ENCODE measurements at places on chromosomes 1 and 21.

- DNase-seq, result no peak
Observed at GRCh38 chr1:229869240-229869639, 197.8 kb upstream of the GALNT2 start.

DNA sequence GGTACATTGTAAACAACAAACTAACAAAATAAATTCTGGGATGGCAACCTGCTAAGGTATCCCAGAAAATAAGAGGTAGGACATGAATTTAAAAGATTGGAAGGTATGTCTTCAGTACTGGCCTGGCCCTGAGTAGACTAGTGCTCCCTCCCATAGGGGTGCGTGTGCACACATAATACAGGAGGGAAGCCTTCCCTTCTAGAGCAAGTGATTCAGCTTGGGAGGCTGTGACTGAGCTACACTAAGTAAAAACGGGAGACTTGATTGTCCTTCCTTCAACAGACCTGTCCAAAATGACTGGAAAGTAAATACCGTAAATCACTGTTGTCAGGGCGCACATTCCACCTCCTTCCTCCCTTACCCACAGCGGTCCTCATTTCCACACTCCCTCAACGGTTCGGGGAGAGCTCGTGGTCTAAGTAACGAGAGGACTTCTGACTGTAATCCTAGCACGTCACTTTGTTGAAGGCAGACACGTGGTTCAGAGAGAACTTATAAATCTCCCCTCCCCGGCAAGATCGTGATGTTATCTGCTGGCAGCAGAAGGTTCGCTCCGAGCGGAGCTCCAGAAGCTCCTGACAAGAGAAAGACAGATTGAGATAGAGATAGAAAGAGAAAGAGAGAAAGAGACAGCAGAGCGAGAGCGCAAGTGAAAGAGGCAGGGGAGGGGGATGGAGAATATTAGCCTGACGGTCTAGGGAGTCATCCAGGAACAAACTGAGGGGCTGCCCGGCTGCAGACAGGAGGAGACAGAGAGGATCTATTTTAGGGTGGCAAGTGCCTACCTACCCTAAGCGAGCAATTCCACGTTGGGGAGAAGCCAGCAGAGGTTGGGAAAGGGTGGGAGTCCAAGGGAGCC lies at the start of gene TGFB2:
Gene TGFB2, plus strand, starts transcription at position 523 of the 859 bp plus-strand sequence. CDS start 1,366 bp downstream, outside the sequence.
- peak; percentile 26 for DNase-seq

- DNase-seq, result no peak
Observed at GRCh38 chr21:28212061-28212460, 780.6 kb downstream of the LTN1 start.

- DNase-seq, result no peak
Observed at GRCh38 chr1:242546849-242547729, 22.6 kb upstream of the PLD5 start.

GRCh38 chr1:212364985-212365384 lies 49.7 kb downstream of the PACC1 start:
- DNase-seq, result no peak

DNA sequence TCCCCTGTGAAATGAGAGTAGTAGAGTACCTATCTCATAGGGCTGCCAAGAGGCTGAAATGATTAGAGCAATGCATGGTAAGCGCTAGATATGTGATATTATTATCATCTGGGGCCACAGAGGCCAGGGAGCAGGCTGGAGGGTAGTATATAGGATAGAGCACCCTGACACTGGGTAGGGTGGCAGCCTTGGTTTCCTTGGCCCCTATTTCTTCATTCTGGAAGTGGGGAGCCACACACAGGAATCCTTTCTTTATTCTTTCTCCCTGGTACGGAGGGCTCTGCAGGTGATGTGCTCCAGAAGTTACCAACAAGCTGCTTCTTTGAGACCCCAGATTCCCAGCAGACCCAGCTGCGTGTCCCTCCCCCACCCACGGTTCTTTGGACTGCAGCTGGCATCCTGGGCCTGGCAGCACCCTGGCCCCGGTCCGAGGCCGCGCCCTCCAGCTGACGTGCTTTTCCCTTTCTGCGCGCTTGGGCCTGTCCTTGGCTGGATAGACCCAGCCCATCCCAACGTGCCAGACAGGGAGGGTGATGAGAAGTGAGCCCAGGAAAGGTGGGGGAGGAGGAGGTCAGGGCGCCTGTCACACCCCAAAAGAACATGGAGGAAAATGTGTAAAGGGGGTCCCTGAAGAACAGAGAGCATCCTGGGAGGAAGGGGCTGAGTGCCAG lies 18.2 kb downstream of the INAVA start:
- DNase-seq, result no peak

GRCh38 chr21:41895643-41896493 lies 16.7 kb upstream of the PRDM15 start:
- DNase-seq, result peak; percentile 60

GRCh38 chr1:239795304-239795703 lies 296.4 kb upstream of the FMN2 start:
- no peak for DNase-seq

DNA sequence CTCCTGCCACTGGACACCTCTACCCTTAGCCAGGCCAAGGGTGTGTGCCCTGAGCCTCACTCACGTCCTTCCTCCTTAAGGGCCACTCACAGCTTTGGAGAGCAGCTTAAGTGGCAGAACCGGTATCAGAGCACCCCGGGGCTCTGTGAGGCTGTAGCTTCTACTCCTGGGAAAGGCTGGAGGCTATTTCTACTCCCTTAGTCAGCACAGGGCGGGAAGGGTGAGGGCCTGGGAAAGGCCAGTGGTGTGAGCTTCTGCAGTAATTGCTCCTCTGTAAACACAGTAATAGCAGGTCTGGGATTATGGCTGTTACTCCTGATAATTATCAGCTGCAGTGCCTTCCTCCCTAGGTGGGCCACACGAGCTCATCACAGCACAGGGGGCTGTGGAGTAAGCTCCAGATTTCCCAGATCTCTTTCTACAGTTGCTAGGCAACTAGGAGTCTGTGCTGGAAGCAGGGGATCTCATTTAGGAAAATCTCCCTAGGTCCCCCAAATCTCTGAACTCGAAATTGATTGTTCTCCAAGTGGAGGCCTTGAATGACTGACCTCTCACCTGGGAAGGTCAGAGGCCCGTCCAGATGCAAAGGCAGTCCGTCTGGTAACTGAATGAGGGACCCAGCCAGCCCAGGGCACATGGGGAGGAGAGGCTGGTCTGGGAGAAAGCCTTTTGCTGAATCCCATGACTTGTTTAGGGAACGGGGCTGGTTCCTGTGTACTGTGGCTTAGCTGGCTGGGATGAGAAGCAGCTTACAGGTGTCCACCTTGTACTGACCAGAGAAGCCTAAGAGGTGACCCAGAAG lies 29.3 kb downstream of the IER5 start:
- no peak for DNase-seq

- DNase-seq, result no peak
Observed at GRCh38 chr1:172277275-172277674, 143.2 kb upstream of the C1orf105 start.

- DNase-seq, result no peak
Observed at GRCh38 chr1:93839307-93839706, 39.7 kb downstream of the DNTTIP2 start.

DNA sequence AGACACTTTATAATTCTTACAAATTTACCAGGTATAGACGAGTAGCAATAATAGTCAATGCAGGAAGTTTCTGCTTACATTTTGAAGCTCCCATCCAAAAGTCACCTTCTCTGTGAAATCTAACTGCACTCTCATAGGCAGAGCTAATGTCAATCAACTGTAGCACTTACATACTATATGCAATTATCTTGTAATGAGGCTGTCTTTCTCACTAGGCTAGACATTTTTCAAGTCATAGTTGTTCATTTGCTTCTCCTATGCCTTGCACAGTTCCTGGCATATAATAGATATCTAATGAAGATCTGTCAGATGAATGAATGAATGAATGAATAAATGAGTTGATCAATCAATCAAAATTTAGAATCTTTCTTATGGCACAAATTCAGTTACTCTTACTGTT lies 273.0 kb upstream of the DAB1 start:
- no peak for DNase-seq

- no peak for DNase-seq
Observed at GRCh38 chr1:73065339-73066041, 783.2 kb upstream of the NEGR1 start.

DNA sequence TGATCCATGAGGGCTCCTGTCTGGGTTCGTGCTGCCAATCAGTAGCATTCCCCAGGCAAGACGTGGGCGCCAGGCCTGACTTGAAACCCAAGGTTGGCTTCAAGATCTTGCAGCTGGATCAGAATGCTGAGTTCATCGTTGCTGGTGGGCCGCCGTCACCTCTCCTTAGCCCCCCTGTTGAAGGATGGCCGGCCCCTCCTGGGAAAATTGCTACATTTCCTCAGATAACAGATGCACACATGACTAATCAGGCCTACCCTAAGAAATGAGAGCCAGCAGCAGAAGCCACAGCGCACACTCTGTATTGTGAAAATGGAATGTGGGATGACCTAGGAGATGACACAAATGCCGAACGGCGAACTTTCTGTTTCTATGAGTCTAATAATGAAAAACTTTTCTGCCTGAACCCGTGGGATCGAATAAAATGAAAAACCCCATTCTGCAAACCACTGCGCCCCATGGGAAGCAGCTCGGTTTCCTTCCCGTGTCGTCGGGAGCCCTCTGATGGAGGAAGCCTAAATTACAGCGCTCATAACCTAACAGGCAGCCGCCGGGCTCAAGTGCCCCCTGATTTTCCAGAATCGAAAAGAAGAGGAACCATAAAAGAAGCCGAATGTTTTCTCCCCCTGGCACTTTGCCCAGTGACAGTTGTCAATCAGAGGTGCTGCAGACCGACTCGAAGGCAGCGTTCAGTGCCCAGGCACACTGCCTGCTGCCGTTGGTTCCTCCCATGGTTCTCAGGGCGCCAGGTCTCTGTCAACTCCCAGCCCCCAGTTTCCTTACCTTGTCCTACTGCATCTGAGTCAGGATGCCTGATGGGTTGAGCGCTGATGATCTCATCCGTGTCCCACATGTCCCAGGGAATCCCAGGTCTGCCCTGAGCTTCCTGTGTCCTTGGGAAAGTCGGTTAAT lies 38.2 kb upstream of the H6PD start:
- DNase-seq, result peak; percentile 57

DNA sequence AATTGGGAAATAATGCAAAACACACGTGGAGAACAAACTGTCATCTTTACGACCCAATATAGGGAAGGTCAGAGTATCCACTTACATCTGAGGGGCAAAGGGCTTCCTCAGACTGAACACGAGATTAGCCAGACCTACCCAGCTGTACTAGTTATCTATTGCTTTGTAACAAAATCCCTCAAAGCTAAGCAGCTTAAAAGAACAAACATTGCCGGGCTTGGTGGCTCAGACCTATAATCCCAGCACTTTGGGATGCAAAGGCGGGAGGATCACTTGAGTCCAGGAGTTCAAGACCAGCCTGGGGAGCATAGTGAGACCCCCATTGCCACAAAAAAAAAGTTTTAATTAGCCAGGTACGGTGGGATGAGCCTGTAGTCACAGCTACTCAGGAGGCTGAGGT lies 262.8 kb downstream of the LTN1 start:
- DNase-seq, result no peak

GRCh38 chr1:185795181-185795580 lies 61.0 kb downstream of the HMCN1 start:
- no peak for DNase-seq

Measured in activated naive CD4-positive, alpha-beta T cell treated with anti-CD3 and anti-CD28 coated beads, Interleukin-2, amount 50 U/mL, for 16 hours (primary cell).